ENCODE measurements at places on chromosomes 3 and 15.

- DNase-seq, result no peak
Observed at GRCh38 chr3:123899300-123899865, 15.3 kb upstream of the MYLK start.

DNA sequence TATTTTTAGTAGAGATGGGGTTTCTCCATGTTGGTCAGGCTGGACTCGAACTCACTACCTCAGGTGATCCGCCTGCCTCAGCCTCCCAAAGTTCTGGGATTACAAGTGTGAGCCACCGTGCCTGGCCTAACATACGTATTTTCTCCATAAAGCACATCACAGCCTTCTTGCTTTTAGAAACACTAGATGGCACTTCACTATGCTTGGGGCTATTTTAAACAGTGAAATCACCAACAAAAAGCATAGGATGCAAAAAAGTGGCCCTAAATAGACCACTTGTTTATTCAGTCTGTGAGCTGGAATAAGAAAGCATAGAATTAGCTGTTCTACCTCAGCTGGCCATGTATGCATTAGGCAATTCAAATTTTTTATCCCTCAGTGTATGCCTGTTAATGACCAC is 46.0 kb downstream of the PRICKLE2 start:
- no peak for DNase-seq

GRCh38 chr3:135141160-135141559 is 346.1 kb downstream of the EPHB1 start:
- DNase-seq, result no peak

DNA sequence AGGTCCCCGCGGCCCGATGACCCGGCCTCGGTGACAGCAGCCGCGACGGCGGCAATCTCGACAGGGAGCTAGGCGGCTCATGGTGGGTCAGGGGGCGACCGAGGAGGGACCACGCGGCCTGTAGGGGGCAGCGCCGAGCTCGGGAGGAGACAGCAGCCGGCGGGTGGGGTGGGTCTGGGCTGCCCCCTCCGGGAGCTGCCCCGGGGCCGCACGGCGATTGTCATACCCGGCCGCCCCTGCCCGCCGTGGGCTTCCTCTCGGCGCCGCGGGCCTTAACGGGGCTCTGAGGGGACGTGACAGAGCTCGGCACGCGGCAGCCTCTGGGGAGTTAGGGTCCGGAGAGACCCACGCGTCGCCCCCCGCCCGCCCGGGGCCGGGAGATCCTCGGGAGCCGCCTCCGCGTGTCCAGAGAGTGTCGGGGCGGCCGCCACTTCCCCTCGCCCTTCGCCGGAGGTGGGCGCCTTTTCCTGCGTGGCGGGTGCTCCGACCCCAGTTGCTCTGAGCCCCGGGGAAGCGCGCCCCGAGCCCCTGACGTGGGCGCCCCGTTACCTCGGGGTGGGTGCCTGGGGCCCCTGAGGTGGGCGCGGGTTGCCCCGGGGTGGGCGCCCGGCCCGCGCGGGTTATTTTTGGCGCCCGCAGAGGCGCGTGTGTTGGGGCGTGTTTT is 539 bp upstream of the PLCL2 start:
- peak; percentile 43 for DNase-seq

DNA sequence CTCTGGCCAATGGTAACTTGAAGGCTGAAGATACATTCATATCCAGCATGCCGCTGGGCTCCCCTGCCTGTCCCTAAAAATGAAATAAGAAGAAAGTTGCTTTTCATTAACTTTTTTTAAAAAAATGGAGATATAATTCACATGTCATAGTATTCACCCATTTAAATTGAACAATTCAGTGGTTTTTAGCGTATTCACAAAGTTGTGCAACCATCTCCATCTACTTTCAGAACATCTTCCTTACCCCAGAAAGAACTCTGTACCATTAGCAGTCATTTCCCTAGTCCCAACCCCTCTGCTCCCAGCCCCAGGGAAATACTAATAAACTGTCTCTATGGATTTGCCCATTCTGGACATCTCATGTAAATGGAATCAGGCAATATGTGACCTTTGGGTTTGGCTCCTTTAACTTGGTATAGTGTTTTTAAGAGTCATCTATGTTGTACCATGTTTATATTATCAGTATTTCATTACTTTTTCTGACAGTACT is 55.8 kb upstream of the GATM start:
- DNase-seq, result no peak

DNA sequence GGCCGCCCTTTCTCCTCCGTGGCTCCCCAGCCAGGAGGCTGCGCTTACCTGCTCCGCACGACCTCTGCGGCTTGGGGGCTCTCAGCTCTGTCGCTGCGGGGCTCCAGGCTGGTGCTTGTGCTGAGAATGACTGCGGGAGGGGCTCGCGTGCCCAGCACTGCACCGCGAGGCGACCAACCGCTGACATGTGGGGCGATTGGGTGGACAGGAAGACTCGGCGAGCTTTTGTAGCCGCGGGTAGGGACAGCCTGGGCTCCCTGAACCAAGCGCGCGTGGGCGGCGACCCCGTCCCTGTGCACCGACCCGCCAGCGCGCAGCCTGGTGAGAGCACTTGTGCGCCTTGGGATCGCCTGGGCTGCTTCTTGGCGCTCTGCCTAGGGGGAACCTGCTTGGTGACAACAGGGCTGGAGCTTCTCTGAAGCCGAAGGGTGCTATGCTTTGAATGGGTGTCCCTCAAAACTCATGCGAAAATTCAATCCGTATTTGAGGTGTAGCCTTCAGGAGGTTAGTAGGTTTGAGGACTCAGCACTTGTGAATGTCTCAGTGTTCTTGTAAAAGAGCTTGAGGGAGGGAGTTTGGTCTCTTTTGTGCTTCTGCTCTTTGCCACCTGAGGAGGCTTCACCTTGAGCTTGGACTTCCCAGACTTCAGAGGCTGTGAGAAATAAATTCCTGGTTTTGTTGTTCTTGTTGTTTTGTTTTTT is 50.4 kb downstream of the IL12A start:
- peak; percentile 93 for DNase-seq

DNA sequence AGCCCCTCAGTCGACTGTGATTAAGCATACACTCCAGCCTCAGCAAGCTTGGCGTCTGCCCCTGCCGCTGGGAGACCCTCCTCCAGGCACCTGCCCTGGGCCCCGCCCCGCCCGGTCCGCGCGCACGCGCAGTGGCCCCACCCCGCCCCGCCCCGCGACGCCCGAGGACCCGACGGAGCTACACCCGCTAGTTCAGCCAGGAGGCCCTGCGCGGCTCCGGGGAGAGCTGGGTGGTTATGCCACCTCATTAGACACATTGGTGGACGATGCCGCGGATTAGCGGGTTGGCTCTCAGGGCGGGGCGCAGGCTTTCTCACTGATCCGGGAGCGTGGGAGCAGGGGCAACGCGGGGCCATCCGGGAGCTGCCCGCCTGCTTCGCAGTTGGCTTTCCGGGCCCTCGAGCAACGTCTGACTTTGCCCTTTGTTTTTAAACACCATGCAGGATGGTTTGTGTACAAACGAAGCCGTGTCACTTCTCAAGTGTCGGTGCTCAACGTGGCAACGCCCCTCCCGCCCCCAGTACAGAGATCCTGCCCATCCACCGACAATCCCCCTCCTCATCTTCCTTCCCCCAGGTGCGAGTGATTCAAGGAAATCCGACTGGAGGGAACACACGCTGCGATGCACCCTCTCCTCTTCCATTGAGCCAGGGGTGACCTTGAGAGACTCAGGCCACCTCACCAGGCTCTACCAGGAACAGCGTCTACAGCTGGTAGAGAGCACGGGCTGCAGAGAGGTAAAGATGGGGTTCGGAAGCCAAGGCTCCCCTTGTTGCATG is 109.3 kb downstream of the SHQ1 start:
- peak; percentile 44 for DNase-seq

- DNase-seq, result no peak
Observed at GRCh38 chr3:146780251-146780650, 175.1 kb upstream of the PLSCR5 start.

GRCh38 chr3:182078316-182078715 is 366.6 kb downstream of the SOX2 start:
- DNase-seq, result no peak

DNA sequence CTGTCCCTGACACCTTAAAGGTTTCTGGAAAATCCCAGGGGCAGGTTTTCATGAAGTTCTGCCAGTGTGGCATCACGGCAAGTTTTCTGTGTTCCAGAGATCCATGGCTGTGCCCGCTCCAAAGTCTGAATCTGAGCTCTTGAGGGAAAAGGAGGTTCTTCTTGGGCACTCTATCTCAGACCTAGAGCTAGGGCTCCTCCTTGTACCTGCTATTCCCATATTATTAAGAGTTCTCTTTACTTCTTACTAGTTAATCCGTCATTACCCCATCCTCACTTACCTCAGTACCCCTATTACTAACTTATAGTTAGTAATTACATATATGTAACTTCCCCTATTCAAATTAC is 5.9 kb upstream of the TRA2B start:
- no peak for DNase-seq

GRCh38 chr15:67520321-67521028 is 456 bp upstream of the C15orf61 start:
- DNase-seq, result no peak

DNA sequence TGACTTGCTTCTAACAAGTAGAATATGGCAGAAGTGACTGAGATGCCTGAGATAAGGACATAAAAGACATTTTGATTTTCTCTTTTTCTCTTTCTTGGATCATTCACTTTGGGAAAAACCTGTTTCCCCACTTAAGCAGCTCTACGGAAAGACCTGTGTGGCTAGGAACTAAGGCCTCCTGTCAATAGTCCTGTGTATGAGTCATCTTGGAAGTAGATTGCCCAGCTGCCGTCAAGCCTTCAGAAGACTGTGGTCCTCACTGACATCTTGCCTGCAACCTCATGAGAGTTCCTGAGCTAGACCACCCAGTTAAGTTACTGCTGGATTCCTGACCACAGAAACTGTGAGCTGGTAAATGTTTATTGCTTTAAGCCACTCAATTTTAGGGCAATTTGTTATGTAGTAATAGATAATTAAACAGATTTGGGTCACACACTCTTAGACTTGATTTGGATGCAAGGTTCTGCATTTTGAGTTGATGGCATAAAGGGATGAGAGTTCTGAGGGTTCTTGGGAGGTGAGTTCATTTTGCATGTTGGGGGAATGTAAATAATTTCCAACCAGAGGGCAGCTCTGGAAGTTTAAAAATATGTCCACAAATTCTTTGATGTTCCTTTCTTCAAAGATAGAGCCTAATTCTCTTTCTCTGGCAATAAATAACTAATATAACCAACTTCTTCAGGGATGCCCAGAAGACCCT is 229.2 kb downstream of the SQOR start:
- DNase-seq, result no peak

- no peak for DNase-seq
Observed at GRCh38 chr15:82774496-82774895, 31.4 kb downstream of the FSD2 start.

DNA sequence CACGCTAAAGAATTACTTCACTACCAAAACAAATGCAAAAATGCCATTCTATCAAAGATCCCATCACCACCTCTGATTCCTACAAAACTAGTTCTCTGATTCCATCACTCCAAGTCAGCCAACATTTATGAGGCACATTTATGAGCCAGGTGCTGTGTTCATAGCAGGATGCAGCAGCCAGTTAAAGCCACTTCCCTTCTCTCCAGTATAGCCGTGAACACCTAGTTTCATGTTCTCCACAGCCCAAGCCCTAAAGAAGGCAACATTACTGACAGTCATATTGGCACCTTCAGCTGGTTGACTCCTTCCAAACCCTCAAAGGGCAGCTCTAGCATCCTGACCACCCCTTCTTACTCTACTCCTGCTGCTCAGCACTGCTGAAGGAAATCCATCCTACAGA is 36.4 kb downstream of the RYK start:
- no peak for DNase-seq

- no peak for DNase-seq
Observed at GRCh38 chr15:93366387-93367100, 277.5 kb upstream of the RGMA start.

DNA sequence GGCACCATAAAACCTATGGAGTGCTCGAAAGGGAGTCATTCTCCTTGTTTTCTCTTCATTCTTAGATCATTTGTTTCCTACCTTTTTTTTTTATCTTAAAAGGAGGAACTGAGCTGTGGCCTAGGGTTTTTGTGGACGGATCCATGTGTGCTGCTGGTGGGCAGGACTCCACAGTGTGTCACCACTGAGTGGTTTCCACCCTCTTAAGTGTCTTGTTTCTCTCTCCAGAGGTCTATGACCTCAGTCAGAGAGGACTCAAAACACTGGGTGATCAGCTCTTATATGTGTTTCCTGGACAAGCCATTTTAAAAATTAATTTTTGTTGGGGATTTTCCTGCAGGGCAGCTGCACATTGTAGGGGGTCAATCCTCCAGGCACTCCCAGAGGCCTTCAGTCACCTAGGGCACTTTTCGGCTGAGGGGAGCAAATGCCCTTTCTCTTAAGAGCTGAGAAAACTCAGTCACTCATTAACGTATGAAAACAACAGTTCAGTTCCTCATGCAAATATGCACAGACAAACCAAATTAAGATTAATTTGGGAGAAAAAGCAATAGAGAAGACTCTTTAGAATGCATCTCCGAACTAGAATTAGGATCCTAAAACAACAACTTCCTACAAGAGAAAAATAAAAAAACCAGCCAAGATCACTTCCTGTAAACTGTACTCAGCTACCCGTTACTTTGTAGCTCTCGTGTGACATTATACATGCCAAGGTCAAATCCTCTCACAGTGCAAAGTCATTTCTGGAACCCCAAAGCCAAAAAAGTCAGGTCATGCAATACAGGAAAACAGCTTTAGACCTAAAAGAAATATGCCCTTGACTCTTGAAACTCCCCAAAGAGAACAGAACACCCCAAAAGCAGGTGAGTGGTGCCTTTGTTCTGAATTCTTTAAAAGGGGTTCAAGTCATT is 27.6 kb upstream of the FAM3D start:
- peak; percentile 58 for DNase-seq

GRCh38 chr3:56887402-56888025 is 85.8 kb upstream of the ARHGEF3 start:
- DNase-seq, result peak; percentile 68

DNA sequence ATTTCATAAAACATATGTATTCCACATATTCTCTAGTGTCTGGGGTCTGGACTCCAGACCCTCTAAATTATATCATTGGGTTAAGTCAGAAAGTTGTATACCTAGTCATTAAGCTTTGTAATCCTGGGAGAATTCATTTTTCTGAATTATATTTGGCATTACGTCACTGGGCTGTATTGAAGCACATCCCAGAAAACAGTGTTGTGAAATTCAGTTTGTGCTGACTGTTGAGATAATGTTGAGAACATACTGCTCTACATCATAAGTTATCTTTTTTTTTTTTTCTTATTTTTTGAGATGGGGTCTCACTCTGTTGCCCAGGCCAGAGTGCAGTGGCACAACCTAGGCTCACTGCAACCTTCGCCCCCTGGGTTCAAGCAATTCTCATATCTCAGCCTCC is 153.1 kb upstream of the STT3B start:
- DNase-seq, result no peak

DNA sequence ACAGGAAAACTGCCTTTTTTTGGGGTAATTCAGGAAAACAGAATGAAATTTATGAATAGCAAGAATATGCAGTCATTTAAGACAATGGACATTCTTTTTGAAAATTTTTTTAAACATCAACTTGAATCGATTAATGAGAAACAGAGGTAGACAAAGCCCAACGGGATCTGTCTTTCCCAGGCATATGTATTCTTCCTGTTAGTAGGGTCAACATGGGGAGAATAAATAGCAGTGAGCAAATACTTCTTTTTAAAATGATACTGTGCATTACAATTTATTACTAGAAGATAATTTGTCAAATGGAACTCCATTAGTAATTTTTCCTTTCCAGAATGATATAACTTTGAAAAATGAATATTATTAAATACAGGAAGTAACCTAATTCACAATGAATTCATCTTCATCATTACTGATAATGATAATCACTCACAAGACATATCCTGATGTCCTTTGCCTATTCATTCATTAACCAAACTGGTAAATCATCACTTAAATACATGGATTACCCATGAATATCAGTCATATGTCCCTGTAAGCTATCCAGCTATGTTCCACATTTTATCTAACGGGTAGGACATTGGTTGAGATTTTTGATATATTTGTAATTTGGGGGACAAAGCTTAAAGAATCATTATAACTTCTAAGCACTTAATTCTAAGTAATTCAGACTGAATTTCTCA is 209.2 kb upstream of the CDIN1 start:
- DNase-seq, result no peak

Data from thyroid gland (tissue), 4 donors.